ENCODE measurements at places on chromosomes 4 and X. TPM values are rescaled to one million over a fixed set of nuclear protein-coding genes. Genes with fewer than 3 reads are reported as not detected.

Gene PRRG1
- not detected for total RNA-seq

Gene NDNF
- not detected for total RNA-seq

Gene LONRF3
- total RNA-seq, result 8.0 TPM

Gene SULT1E1
- total RNA-seq, result not detected

Gene TEX13C
- total RNA-seq, result not detected

Gene CT45A2
- total RNA-seq, result not detected
